ENCODE measurements at places on chromosomes 5 and 9.

- DNase-seq: peak; percentile 74
Measured at GRCh38 chr9:17906176-17906840, 327.4 kb downstream of the SH3GL2 start.

DNA sequence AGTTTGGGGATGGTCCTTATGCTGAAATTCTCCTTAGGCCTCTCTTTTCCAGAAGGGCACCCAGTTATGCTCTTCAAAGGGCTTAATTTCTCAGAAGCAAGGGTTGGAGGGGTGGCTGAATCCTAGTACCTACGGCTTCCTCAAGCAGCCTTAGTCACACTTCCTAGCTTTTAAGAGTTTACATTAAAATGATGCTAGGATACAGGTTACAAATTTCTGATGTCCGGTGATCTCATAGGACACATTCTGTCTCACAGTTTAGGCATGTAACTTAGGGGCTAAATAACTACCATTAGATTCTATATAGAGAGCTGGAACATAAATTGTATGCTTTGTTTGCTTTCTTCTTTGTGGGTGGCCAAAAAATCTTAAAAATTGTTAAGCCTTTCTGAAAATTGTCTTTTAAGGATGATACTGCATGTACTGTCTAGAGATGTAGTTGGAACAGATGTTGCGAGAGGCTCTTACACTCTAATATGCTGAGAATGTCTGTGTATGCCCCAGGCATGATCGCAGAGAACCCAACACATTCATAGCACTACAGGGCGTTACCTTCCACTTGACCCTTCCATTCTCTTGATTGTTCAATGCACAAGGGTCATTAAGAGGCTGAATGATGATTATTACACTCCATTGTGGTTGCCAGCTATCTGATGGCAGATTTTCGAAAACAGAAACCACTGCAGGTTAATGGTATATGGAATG lies 139.1 kb downstream of the TMEM38B start:
- DNase-seq: no peak

DNA sequence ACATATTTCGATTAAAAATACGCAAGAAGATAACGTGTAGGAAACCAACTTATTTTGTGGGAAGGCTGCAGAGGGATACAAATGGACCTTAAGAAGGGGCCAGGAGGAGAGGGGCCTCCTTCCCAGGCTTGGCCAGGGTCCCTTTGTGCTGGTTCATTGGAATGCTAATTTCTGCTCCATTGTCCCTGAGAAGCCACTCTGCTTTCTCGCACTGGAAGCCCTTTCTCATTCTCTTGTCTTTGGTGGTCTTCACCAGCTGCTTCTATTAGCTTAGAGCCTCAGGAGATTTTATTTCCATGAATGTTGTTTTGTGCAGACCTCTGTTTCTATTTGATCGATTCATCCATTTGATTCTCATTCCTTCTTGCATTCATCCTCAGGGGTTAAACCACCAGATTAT lies 325.4 kb downstream of the TMEM38B start:
- no peak for DNase-seq

GRCh38 chr9:82539856-82540579 lies 522.9 kb downstream of the RASEF start:
- no peak for DNase-seq

DNA sequence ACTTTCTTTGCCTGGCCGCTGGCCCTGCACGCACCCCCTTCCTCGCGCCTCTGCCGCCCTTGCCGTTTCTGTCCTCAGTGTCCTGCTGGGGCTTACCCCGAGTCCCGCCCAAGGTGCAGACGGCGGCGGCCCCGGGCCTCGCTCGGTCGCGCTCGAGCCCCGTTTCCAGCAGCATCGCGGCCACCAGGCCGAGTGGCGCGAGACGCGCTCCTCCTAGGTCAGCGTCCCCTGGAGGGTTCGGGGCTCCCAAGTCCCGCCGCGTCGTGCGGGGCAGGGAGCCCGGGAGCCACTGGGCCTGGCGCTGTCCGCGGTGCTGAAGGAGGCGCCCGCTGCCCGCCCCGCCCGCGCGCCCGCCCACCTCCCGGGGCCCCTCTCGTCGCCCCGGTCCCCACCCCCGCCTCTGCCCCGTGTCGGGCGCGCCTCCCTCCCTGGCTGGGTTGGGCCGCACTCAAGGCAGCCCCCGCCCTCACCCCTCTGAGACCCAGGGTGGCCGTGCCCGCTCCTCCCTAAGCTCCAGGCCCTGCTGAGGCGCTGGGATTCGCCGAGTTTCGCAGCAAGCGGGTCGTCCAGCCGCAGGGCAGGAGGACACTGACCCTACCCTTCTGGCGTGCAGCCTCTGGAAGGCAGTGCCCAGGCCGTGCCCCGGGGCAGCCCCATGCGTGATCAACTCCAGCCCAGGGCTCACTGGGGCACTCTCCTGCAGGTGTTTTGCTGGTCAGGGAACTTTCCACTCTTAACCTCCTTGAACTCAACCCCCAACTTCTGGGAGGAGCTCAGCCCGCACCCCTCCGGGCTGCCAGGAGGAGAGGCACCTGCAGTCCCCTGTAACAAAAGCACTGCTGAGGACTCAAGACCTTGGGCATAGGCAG lies at the start of gene LHX3:
Gene LHX3, minus strand, starts transcription at position 291 of the 869 bp plus-strand sequence. Its CDS starts 116 bp downstream, at position 175.
- DNase-seq: peak; percentile 75

GRCh38 chr5:122494109-122494508 lies 182.1 kb downstream of the SNCAIP start:
- no peak for DNase-seq

GRCh38 chr5:4095918-4096630 lies 500.4 kb downstream of the IRX1 start:
- no peak for DNase-seq

DNA sequence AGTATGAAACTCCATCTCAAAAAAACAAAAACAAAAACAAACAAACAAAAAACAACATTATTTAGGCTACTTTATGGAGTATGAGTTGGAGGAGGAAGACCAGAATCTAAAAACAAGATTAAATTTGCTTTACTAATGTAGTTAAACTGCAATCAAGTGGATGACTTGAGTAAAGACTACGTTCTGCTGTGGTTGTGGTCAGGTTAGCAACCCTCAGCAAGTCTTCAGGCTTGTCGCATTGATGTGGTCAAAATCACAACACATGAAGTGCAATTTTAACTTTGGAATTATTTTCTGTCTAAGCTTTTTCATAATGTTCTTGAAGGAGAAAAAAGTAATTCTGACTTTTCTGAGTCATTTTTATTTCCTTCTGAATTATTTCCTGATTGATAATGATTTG lies 43.1 kb downstream of the PDE6A start:
- DNase-seq: no peak

- DNase-seq: no peak
Measured at GRCh38 chr5:14370386-14370785, 211.2 kb upstream of the OTULINL start.

- no peak for DNase-seq
Measured at GRCh38 chr5:162202285-162202880, 134.8 kb downstream of the GABRG2 start.

GRCh38 chr9:105144076-105144475 lies 100.4 kb upstream of the SLC44A1 start:
- DNase-seq: no peak

DNA sequence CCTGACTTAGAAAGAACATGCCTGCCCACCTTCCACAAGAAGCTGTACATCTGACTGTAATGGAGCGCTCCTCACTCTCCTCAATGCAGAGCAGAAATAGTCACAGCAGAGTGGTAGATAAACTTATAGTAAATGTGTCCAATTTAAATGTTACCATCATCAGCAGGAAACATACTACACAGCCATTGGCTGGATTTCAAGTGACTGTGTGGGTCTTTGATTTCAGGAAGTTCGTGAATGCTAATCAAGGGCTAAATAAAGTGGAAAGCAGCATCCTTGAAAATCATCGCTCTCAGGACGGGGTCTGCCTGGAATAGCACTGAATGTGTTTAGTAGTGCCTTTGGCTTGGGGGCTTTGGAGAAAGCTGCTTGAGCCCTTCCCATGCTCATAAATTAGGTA lies 32.4 kb upstream of the CRHBP start:
- DNase-seq: no peak

GRCh38 chr5:67453111-67453905 lies 256.7 kb upstream of the CD180 start:
- no peak for DNase-seq

- DNase-seq: no peak
Measured at GRCh38 chr9:102273952-102274351, 535.5 kb upstream of the GRIN3A start.

DNA sequence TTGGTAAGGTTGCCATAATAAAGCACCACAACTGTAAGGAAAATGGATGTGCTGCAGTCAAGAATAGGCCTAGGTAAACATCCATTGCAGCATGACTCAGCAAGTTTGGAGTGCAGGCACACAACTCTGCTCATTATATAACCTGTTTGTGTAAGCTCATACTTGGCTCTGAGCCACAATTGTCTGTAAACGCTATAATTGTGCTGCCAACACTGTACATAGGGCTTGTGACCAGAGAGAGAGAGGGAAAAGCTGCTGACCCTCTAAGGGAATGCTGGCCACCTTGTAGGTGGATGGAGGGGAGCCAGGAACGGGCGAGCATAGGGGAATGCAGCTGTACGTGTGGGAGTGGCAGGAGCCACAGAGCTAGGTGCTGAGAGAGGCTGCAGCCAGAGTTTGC lies 2186.5 kb upstream of the ACO1 start:
- DNase-seq: no peak

- DNase-seq: no peak
Measured at GRCh38 chr9:109320331-109320741, 523 bp downstream of the EPB41L4B start.

- no peak for DNase-seq
Measured at GRCh38 chr5:125699860-125700259, 723.3 kb upstream of the GRAMD2B start.

GRCh38 chr5:160496784-160497183 lies 75.1 kb downstream of the PTTG1 start:
- no peak for DNase-seq

DNA sequence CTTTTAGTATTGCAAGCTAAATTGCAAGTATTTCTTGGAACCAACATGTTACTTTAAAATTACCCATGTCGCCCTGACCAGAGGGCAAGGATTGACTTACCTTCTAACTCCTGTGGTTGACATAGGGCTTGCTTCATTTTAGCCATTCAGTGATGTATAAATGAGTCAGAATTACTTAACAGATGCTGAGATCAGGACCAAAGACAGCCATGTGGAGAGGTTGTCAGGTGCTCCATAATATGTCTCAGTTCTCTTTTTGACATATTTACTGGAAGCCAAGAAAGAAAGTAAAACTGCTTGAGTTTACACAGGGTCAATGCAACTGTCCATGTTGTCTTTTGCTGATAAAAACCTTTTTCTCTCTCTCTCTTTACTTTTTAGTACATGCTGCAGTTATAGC lies 33.2 kb downstream of the F2RL2 start:
- DNase-seq: no peak

DNA sequence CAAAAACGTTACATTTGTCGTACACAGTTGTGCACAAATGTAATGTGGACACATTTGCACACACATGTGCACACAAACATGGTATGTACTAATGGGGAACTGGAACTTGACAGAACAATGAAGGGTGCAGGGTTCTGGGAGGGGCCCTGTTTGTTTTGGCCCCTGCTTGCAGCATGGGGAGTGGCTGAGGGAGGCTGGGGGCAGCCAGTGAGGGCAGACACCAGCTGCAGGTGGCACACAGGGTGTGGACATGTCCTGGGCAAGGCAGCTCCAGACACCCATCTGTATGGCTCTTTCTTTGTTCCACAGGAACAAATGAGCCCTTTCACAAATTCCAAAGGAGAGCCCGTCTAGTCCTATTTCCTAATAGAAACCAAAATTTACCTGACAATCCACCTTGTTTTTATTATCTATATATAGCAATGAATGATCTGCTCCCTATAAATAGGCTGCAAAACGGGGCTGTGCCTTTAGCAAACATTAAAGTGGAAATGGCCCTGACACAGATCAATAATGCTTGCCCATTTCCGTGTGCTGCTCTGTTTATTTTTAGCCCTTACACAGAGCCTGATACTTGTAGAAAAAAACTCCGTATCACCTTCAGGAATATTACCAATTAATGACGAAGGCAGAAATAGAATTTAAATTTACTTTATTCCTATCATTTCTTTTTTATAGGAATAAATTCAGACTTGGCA lies 26.4 kb downstream of the MARCHF3 start:
- no peak for DNase-seq

DNA sequence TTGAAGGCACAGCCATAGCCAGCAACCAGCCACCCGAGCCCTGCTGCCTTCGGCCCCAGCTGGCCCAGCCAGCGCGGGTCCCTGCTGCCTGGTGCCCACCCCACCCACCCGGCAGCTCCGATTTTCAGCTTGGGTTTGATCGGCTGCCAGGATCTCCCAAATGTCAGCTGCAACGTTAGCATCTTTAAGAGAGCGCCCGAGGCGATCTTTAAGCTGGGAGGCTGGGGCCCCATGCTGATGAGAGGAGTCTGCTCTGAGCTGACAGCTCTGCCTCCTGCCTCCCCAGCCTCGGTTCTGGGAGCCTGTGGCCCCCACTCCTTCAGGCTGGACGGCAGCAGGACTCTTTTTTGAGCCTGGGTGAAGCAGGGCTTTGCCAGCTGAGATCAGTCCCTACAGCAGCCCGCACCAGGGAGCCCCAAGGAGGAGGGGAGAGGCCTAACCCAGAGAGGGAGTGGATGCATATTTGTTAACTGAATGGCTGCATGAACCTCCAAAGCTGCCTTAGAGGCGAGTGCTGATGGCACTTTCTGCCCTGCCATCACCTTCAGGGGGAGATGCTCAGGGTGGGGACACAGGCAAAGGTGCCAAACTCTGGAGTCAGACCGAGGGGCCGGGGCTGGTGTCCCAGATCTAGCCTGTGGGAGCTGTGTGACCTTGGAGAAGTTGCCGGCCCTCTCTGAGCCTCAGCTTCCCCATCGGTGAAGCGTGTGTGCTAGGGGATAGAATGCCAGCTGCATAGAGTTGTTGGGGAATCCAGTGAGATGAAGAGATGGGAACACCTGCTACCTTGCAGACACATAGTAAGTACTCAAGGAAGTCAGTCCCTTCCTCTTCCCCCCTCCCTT lies 165.5 kb downstream of the C9orf50 start:
- DNase-seq: no peak

GRCh38 chr5:21817668-21818369 lies 1035.3 kb downstream of the CDH12 start:
- no peak for DNase-seq

- no peak for DNase-seq
Measured at GRCh38 chr9:93061791-93062763, 3.6 kb downstream of the SUSD3 start.

DNA sequence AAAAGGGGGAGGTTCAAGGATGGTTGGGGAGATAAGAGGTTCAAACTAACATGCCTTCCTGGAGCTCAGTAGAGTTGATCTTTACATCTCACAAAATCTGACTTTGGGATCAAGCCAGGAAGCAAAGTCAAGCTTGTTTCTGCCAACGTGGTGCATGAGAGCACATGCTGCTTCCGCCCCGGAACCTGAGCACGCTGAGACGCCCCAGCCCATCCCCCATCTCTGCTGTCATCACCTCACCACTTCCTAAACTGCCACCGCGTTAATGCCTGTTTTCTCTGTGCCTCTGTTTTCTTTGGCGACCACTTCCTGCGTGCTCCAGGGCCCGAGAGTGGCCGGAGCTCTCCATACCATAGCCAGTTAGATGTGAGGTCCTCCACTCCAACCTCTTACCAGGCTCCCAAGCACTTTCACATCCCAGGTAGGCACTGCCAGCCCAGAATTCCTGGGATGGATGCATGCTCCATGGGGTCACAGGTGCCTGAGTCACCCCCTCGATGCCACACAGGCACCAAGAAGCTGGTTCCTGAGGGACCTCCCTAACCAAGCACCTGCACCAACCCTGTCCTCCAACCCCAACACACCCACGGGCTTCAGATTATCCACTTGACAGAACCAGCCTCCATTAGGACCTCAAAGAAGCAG lies 31.2 kb upstream of the AFAP1L1 start:
- DNase-seq: no peak

Measured in islet precursor cell (in vitro differentiated cells).